Esophagus muscularis mucosa (tissue), 4 donors: ENCODE measurements at places on chromosomes 4 and X.

- DNase-seq = no peak
Observed at GRCh38 chr4:74884266-74884665, 48.6 kb upstream of the PARM1 start.

DNA sequence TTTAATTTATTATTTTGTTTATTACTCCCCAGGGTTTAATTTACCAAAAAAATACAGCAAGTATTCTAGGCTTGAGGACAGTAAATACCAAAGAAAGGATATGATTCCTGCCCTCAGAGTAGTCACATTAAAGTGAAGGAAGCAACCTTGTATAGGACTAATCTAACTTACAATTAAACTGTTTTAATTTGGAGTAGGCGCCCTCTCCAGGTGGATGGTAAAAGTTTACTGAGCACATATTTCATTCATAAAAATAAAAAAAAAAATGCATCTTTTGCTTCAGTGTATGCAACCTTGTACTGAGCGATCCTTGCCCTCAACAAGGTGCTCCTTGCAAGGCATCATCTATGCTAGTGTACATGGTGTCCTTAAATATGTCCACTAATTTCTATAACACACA is 72.0 kb upstream of the MAGEB16 start:
- no peak for DNase-seq

DNA sequence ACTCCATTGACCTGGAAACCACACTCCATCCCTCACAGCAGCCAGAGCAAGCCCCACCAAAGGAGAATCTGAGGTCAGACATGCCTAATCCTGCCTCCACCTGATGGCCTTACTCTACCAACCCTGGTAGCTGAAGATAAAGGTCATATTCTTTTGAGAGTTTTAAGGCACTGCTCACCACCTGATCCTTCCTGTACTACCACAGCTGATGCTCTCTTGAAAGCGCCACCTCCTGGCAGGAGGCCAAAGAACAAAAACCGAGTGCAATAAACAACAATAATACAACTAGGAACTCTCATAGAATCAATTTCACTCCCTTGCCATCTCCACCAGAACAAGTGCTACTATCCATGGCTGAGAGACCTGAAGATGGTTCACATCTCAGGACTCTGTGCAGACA is 301.6 kb downstream of the NAF1 start:
- no peak for DNase-seq

- no peak for DNase-seq
Observed at GRCh38 chrX:69143530-69143929, 21.7 kb downstream of the PJA1 start.

DNA sequence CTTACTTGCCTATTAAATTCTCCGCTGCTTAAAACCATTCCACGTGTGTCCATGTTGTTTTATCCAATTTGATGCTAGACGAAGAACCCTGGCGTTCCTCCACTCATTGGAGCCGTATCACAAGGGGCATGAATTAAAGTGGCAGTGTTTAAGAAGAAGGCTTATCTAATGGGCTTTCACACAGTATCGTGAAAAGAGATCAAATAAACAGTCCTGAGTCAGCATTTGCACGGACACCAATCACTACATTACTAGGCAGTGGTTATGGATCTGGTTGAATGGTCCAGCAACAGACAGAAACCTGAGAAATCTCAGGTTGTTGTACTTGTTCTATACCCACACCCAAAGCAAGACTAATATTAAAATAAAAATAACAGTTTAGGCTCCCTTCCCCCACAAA is 671.6 kb downstream of the FAT4 start:
- DNase-seq = no peak
